ENCODE measurements at places on chromosomes 1 and 21. TPM values are rescaled to one million over a fixed set of nuclear protein-coding genes. Genes with fewer than 3 reads are reported as not detected.

DNA sequence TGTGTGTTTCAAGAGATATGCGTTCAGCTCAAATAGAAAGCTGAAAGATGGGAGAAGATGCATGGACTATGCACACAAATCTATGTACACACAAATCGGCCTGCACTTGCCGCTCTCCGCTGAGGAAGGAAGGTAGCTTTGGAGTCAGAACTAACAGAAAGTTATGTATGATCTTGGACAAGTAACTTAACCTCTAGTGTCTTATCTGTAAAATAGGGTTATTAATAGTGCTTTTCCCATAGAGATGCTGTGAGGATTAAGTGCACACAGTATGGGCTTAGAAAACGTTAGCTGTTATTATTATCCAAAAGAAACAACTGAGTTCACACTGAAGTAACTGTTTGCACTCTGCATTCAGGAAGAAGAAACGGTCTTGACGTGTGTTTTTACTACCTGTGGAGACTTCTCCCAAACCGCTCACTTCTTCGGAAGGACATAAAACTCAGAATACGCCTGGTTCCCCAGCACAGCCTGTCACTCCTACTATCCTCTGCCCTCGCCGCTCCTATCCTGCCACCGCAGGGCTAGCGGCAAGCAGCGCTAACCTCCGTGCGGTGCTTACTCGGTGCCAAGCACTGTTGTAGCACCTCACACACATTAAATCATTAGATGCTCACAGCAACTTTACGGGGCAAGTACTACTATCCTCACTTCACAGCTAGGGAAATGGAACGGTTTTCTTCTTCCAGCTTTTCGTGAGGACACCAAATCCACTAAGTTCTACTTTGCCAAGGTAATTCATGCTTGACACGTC is 1.3 kb downstream of the TGFBR3 start:
- no peak for DNase-seq
- no peaks in the 10 kb centered on the region for H3K4me1 ChIP-seq
- no peaks in the 10 kb centered on the region for H3K27me3 ChIP-seq
- no peaks in the 10 kb centered on the region for H3K36me3 ChIP-seq
- H3K27ac ChIP-seq, result peak overlapping the region; percentile 92
- H3K4me3 ChIP-seq, result peak overlapping the region; percentile 66

Gene RHBG
- total RNA-seq, result not detected

- peaks cover 29% of the 10 kb centered on the region for H3K4me1 ChIP-seq
- peak overlapping the region; percentile 84 for H3K27ac ChIP-seq
- H3K27me3 ChIP-seq, result no peaks in the 10 kb centered on the region
- H3K36me3 ChIP-seq, result no peaks in the 10 kb centered on the region
Measured at GRCh38 chr1:210597555-210598134, 268.9 kb downstream of the HHAT start.

DNA sequence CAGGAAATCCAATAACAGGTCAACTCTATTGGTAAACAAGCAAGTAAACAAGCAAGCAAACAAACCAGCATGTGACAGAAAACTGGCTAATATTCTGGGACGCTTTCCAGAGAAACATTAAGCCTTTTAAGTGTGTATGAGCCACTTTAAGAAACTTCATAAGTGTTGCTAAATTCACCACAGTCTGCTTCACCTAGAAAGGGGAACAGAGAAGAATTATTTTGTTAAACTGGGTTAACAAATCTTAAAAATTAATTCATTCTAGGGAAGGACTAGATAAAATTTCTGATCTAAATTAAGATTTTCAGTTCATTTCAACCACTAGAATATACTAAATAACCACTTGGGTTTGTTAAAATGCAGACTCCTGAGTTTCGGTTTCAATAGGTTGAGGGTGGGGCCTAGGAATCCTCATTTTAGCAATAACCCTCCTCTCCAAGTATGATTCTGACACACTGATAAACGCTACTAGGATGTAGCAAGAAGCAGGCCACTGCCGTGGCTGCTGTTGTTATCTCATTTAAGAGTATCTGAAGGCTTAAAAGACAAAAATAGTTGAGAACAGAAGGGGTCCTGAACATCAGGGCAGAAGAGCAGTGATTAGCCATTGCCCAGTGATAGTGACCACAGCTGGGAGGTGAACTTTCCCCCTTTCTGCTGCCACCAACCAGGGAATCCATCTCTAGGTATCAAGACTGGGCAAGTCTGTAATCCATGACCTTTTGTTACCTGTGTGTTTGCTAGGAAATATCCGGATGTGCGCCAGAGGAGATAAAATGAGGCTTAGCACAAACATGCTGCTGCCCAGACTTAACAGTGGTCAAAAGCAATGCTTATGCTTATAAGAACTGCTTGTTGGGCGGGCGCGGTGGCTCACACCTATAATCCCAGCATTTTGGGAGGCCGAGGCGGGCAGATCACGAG is 11.2 kb downstream of the CREG1 start:
- no peaks in the 10 kb centered on the region for H3K27me3 ChIP-seq
- no peak overlapping the region for H3K4me3 ChIP-seq
- no peak for DNase-seq
- H3K4me1 ChIP-seq, result no peaks in the 10 kb centered on the region
- no peaks in the 10 kb centered on the region for H3K36me3 ChIP-seq

GRCh38 chr1:247535402-247535801 is 838 bp downstream of the OR2C3 start:
- no peak for DNase-seq
- H3K4me3 ChIP-seq, result no peak overlapping the region
- no peak overlapping the region for H3K27ac ChIP-seq
- H3K4me1 ChIP-seq, result no peaks in the 10 kb centered on the region

DNA sequence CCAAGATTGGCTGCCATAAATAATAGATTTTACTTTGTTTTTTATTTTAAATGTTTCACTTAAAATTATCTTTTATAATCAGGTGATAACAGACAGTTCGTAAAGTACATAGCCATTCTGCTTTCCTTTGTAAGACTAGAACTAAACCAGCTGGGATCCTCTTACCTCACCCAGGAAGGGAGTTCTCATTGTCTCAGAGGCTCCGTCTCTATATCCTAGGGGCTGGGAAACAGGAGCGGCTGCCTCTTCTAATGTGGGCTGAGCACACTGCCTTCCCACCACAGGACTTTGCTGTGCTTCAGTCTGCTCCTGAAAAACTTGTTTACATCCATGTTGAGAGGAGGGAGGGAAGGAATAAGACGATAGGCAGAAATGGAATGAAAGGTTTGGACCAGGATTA is 45.6 kb upstream of the PGD start:
- no peaks in the 10 kb centered on the region for H3K27me3 ChIP-seq
- H3K27ac ChIP-seq, result no peak overlapping the region
- peaks cover 65% of the 10 kb centered on the region for H3K36me3 ChIP-seq
- no peak overlapping the region for H3K4me3 ChIP-seq
- DNase-seq, result no peak

- no peaks in the 10 kb centered on the region for H3K4me1 ChIP-seq
- no peaks in the 10 kb centered on the region for H3K27me3 ChIP-seq
- no peak overlapping the region for H3K4me3 ChIP-seq
Measured at GRCh38 chr1:13661539-13661938, 38.4 kb upstream of the PRDM2 start.

- peaks cover 3% of the 10 kb centered on the region for H3K4me1 ChIP-seq
- H3K4me3 ChIP-seq, result no peak overlapping the region
- no peaks in the 10 kb centered on the region for H3K36me3 ChIP-seq
- DNase-seq, result no peak
Measured at GRCh38 chr1:85342207-85342606, 65.8 kb upstream of the BCL10 start.

DNA sequence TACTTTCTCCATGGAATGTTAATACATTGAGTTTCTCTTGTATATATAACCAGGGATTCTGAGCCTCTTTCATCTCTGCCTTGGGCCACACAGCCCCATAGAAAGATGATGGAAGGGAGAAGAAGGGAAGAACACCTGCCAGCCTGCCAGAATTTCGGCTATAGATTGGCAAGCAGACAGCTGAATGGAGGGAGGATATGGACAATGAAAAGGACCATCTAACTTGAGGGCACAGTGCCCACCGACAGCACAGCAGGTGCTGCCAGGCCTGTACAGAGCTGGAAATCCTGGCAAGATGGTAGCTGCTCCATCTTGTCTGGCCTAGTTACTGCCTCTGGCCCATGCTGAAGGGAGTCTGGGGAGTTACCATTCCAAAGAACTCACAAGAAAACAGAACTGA is 244.3 kb downstream of the FGGY start:
- no peak overlapping the region for H3K4me3 ChIP-seq
- DNase-seq, result no peak
- H3K27ac ChIP-seq, result no peak overlapping the region

GRCh38 chr21:35995522-35996088 is 64.7 kb downstream of the SETD4 start:
- H3K4me1 ChIP-seq, result no peaks in the 10 kb centered on the region
- no peak overlapping the region for H3K4me3 ChIP-seq

DNA sequence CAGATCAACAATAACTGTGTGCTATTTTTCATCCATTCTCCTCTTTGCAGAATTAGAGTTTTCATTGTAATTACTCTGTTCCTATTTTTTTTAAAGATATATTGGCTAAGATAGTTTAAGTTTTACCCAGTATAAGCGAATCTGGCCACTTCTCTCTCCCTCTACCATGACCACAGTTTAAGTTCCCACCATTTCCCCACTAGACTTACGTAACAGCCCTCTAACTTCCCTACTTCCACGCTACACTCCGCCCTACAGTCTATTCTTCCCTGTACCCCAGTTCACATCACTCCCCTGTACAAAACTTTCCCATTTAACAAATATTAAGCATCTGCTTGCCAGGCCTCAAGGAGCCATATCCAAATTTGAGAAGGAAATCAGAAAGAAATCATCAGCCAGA is 16.5 kb downstream of the CTSK start:
- no peaks in the 10 kb centered on the region for H3K4me1 ChIP-seq
- H3K36me3 ChIP-seq, result no peaks in the 10 kb centered on the region
- H3K4me3 ChIP-seq, result no peak overlapping the region
- H3K27me3 ChIP-seq, result no peaks in the 10 kb centered on the region
- DNase-seq, result no peak
- H3K27ac ChIP-seq, result no peak overlapping the region

Gene CD34
- total RNA-seq, result 38.5 TPM

DNA sequence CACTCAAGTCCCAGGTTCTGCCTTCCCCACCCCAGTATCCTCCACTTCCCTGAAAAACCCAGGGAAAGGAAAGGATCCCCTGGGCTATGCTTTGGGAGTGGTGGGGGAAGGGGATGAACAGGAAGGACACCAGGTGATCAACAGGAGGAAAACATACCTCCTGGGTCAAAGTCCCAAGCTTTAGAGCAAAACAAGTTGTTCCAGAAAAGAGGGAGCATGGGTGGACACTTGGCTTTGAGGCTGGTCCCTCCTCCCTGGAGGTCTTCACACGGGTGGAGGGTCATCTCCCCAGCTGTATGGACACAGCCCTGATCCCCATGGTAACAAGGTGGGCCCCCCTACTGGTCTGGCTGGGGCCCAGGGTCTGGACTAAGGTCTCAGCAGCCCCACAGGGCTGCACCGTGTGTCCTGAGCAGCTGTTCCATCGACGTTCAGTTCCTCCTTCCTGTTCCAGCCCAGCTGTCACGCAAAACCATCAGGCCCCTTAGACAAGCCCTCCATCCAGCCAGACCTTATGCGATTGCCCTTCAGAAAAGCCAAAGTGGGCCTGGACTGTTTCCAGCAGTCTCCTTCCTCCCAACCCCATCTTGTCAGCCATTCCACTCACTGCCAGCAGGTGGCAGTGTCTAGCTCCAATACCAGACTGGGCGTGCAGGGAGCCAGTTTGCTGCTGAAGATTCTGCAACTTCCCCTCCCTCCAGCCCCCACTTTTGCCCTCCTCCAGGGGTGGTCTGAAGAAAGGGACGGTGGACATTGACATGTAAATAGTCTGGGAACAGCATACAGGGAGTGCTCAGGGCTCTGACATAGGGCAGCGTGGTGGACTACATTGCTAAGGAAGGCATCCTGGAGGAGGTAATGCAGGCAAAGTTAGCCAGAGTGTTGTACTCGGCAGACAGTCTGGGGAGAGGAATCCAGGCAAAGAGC is 2.9 kb upstream of the PDZK1IP1 start:
- H3K36me3 ChIP-seq, result no peaks in the 10 kb centered on the region
- H3K4me1 ChIP-seq, result peaks cover 38% of the 10 kb centered on the region
- no peaks in the 10 kb centered on the region for H3K27me3 ChIP-seq
- H3K4me3 ChIP-seq, result no peak overlapping the region

DNA sequence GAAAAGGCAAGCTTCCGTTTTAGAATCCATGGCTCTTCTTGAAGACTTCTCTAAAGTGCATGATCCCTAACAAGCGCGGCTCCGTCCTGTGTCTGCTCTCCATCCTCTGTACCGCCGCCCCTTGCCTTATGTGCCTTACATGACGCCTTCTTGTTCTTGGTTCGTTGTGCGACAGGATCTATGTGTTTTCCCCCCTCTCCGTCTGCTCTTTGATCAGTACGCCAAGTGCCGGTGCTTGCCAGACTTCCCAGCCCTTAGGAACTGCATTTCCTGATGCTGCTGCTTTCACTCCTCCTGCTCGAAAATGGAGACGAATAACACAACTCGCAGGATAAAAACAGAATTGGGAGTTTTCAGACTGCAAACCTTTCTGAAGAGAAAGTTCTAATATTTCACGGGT is 13.1 kb downstream of the NDUFV3 start:
- H3K4me1 ChIP-seq, result no peaks in the 10 kb centered on the region
- H3K36me3 ChIP-seq, result no peaks in the 10 kb centered on the region
- no peak overlapping the region for H3K4me3 ChIP-seq
- H3K27ac ChIP-seq, result no peak overlapping the region
- H3K27me3 ChIP-seq, result no peaks in the 10 kb centered on the region

DNA sequence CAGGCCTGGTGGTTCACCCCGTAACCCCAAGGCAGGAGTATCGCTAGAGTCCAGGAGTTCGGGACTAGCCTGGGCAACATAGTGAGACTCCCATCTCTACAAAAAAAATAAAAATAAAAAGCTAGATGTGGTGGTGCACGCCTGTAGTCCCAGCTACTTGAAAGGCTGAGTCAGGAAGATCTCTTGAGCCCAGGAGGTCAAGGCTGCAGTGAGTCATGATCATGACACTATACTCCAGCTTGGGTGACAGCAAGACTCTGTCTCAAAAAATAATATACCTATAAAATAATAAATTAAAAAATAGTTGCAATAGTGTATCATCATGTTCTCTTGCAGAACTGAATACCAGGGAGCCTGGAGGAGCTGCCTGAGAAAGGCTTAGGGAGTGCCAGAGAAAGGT is 19.9 kb upstream of the TMEM39B start:
- H3K27ac ChIP-seq, result no peak overlapping the region
- no peak overlapping the region for H3K4me3 ChIP-seq
- no peak for DNase-seq
- no peaks in the 10 kb centered on the region for H3K36me3 ChIP-seq

GRCh38 chr1:204032642-204033235 is 40.2 kb upstream of the SOX13 start:
- no peaks in the 10 kb centered on the region for H3K36me3 ChIP-seq
- DNase-seq, result no peak
- no peak overlapping the region for H3K4me3 ChIP-seq

DNA sequence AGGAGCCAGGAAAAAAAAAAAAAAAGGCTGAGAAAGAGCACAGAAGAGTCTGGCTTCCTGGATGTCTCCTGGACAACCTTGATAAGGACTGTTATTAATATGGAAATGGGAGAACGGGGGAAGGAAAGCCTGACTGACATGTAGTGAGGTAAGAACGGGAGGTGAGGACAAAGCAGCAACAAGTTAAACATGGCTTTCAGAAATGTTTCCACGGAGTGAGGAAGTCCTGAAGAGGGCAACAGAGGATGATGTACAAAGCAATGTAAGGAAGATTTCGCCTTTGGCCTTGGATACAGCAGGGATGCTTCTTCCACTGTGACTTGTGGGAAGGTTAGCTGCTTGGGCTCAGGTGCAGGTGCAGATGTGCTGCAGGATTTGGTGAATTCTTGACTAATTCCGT is 11.9 kb upstream of the NIBAN1 start:
- no peak overlapping the region for H3K4me3 ChIP-seq
- no peaks in the 10 kb centered on the region for H3K36me3 ChIP-seq
- no peak overlapping the region for H3K27ac ChIP-seq
- no peaks in the 10 kb centered on the region for H3K27me3 ChIP-seq
- DNase-seq, result no peak

Gene RIMS3
- 2.1 TPM for total RNA-seq
